ENCODE measurements at places on chromosomes 2 and 18.

- DNase-seq, result no peak
Observed at GRCh38 chr2:199679883-199680282, 171.1 kb downstream of the FTCDNL1 start.

- DNase-seq, result no peak
Observed at GRCh38 chr2:100783987-100784386, 36.0 kb upstream of the NPAS2 start.

DNA sequence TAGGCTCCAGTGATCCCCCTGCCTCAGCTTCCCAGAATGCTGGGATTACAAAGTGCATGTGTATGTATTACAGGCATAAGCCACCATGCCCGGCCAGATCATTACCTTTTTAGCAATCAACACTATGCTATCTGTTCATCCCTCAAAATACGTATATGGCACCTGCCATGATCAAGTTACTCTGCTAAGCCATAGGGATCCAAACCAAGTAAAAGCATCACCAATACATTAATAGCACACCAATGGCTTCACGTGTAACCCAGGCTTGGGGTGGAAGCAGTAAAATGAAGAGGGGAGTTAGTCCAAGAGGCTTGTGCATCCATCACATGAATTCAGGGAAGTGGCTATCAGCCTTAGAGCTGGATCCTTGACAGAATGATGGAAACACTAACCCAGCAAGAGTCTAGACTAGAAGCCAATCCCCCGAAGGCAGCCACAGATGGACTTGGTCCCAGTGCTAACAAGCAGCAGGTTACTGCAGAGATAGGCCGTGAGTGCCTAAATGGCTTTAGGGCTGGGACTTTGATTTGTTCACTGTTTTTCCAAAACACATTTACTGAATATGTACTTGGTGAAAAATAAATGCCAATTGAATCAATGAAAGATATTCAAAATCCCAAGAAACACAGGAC, 11.3 kb downstream of the HDLBP start:
- DNase-seq, result no peak

GRCh38 chr2:183656121-183656520, 531.9 kb downstream of the NUP35 start:
- DNase-seq, result no peak

DNA sequence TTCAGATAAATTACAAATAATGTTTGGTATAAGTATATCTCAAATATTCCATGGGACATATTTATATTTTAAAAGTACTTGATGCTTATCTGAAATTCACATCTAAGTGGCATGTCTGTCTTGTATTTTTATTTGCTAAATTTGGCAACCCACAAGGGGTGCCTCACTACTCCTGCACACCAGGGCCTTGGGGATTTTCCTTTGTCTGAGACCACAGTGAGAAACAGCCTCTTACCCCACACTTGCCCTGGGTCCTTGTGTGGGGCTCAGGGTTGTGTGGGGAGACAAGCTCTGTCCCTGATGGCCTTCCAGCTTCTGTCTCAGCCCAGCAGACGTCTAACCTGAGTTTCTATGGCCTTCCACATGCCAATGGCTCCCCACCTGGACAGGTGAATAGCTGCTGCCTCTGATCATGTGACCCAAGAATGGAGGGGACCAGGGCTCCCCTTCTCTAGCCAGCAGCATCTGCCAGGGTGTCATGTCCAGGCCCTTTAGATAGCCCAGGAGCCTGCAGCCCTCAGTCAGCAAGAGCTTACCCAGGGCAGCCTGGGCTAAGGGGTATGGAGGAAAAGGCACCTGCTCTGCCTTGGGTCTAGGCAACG, 49.5 kb upstream of the MRPL33 start:
- DNase-seq, result no peak

DNA sequence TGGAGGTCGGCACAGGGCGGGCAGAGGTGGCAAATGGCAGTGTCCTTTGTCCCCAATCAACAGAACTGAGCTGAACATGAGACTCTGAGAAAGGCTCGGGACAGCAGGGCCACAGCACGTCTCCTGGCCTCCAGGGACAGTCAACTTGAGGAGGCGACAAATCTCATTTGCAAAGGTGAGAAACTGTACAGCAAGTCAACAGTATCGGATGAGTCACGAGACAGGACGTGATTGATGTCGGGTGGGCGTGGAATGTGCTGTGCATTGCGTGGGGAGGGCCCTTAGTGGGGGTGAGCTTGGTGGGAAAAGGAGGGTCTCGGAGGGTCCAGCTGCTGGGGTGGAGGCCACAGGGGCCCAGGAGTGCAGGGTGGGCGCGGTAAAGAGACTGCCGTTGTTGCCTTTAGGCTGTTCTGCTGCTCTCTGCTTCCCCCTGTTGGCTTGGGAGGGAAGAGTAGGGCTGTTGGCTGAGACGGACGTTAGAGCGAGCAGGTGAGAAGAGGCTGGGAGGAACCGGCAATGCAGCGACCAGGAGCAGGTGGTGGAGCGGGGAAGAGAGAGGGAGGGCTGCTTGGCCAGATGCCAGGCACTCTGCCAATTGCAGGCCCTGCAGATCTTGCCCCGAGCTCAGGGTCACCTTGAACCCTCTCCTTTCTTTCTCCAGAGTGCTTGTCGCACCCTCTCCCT, 164.3 kb downstream of the BCL2 start:
- DNase-seq, result no peak

GRCh38 chr2:181105562-181105961, 125.2 kb downstream of the UBE2E3 start:
- no peak for DNase-seq

GRCh38 chr2:199744724-199745123, 106.3 kb downstream of the FTCDNL1 start:
- DNase-seq, result no peak

- no peak for DNase-seq
Observed at GRCh38 chr2:143847257-143847656, 672.7 kb downstream of the ZEB2 start.

- DNase-seq, result no peak
Observed at GRCh38 chr2:222672068-222672401, 577 bp downstream of the MOGAT1 start.

DNA sequence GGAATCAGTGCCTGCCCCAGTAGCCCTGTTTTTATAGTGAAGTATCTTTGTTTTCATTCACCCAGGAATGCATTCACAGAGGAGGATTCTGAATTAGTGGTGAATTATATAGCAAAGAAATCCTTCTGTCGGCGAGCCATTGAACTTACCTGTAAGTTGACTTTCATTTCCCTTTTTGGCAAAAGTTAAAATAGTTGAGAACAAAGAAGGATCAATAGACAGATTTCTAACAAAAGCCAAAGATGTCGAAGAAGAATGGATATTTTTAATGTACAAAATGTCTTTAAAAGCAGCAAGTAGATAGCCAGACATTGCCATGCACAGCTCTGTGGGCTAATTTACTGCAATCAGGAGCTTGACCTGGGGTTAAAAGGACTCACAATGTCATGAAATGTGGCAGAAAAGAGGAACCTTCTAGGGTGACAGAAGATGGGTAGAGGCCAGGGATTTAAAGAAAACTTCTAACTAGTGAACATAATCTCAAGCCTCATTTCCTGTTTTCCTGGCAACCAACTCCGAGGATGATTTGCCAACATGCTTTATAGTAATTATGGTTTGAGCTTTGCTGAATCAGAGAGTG, 53.8 kb upstream of the TMEM87B start:
- DNase-seq, result peak; percentile 97

- no peak for DNase-seq
Observed at GRCh38 chr2:128642316-128642715, 323.6 kb upstream of the HS6ST1 start.

GRCh38 chr2:108986916-108987510, 2.0 kb downstream of the EDAR start:
- no peak for DNase-seq

DNA sequence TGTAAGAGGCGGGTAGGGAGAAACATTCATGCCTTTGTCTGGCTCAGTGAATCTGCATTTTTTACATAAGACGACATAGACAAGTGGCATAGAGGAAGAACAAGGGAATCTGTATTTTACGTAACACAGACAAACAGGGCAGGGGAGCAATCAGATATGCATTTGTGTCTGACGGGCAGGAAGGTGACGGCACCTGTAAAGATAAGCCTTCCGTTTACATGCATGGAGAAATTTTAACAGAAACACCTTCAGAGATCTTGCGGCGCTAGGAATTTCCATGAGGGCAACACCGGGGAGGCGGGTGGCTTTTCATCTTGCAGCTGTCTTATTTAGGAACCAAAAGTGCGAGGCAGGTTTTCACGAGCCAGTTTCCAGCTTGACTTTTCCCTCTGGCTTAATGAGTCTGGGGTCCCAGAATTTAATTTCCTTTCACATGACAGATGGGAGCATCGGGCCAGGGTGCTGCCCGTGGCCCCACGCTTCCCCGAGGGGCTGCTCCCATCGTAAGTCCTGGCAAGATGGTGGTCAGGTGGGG, 42.6 kb downstream of the RTP5 start:
- no peak for DNase-seq

DNA sequence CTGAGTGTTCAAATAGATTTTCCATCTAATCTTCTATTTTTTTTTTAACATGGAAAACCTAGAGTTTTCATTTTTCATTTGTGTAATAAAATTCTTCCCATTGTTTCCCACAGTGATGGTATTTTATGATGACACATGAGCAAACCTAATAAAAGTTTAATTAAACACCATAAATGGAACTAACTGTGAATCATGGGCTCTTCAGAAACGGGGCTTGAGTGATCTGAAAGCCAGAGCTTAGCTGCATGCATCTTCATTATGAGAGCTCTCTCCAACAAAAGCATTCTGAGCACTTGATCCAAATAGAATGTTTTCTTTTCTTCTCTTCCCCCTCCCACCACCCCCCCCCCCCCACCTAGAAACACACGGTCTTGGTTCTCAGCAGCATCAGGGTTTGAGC, 82.1 kb upstream of the REV1 start:
- no peak for DNase-seq

DNA sequence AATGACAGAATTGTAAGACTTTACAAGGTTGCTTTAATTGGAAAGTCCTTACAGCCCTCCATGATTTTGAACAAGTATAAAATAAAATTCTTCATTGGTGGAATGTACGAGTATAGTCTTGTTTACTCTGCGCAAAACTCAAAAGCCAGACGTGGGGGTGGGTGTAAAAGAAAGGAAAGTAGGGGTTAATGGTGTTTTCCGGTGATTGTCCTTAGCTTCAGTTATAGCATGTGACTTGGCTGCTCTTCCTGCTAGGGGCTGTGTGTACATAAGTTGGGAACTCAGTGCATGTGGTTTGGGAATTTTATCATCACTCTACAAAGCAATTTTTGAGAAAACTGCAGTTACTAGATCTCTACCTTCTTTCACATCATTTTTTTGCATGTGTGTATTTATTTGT, 82.4 kb upstream of the CAVIN2 start:
- no peak for DNase-seq

GRCh38 chr2:26144953-26145680, 27.8 kb upstream of the GAREM2 start:
- DNase-seq, result peak; percentile 32

DNA sequence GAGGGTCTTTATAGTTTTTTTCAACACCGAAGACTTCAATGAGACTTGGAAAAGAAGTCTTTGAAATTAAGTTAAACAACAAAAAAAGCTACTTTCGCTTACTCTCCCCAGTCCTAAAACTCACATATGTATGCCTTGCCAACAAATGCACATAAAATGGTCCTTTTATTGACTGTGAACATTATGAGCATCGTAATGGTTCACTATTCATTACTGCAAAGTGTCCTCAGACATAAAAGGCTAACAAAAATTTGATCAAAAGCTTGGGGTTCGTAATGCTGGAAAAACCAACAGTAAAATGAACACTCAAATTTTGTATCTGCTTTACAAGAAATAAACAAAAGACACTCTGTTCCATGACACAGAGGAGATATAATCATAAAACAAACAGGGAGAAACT, 285.3 kb upstream of the SLC8A1 start:
- no peak for DNase-seq

DNA sequence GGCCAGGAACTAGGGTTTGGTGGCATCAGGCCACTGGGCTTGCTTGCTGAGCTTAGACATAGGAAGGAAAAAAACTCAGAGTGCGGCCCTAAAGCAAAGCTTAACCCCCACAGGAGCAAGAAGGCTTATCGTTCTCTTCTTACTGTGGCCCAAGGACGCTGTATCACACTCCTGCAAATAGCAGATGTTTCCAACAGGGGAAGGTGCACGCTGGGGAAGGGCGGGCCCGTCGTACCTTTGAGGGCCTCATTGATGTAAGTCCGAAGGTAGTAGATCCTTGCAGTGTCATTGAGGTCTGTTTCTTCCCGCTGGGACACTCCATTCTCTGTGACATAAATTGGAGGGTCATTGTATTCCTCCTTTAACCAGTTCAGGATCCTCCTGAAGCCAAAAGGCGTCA, 46.6 kb downstream of the LCT start:
- DNase-seq, result no peak

- no peak for DNase-seq
Observed at GRCh38 chr2:178523596-178524134, 43.4 kb downstream of the PLEKHA3 start.

- DNase-seq, result no peak
Observed at GRCh38 chr2:148209603-148210002, 188.7 kb downstream of the MBD5 start.

- no peak for DNase-seq
Observed at GRCh38 chr2:191740016-191740419, 62.1 kb downstream of the NABP1 start.
